Effector memory CD4-positive, alpha-beta T cell (primary cell): ENCODE measurements at places on chromosomes 16 and 17.
A peak's percentile ranks its signal among the peaks of the same experiment; 100 is the strongest.

DNA sequence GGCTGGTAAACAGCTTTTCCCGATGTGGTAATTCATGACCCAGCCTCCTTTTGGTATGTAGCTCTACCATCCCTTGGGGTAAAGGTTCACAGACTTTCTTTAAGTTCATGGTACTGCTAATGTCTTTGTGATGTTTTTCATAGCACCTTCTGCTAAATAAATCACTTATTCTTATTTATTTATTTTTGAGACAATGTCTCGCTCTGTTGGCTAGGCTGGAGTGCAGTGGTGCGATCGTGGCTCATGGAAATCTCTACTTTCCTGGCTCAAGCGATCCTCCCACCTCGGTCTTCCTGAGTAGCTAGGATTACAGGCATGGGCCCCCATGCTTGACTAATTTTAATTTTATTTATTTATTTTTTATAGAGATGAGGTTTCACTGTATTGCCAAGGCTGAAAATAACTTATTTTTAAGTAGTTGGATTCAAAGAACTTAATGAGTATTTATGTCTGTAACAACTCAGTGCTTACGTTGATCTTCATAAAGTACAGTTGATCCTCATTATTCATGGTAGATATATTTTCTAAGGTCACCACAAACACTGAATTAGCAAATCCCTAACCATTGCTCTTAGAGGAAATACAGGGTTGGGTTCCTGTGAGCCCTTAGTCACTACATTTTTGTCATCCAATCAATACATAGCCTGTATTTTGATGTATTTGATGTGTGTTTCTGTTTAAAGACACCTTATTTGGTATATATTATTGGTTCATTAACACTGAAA is 97.1 kb downstream of the SHISA9 start:
- no peaks in the 10 kb centered on the region for H3K4me1 ChIP-seq
- DNase-seq: no peak
- no peak overlapping the region for H3K27ac ChIP-seq
- no peaks in the 10 kb centered on the region for H3K27me3 ChIP-seq
- no peak overlapping the region for H3K4me3 ChIP-seq
- no peaks in the 10 kb centered on the region for H3K36me3 ChIP-seq

DNA sequence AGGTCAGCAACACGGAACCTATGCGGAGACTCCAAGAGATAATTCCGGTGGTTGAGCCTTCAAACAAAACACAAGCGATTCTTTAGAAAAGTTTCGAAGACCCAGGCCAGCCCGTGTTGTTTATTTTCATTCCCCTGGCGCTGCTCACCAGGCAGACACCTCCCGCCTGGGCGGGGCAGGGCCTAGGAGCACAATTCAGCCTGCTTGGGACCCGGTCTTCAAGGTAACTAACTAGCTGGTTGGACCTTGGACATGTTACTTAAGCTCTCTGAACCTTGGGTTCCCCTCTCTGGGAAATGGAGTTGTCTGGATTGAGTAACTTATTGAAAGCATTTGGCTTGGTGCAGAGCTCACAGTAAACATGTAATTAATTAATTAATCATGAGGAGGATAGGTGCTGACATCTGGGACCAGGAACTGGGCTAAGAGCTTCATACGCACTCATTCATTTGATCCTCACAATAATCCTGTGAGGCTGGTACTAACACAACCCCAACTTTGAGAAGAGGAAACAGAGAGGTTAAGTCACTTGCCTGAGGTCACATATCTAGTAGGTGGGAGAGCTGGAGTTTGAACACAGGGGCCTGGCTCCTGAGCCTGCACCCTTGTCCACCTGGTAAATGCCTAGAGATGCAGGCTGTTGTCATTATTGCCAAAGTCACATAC is 125.3 kb upstream of the SMURF2 start:
- H3K27ac ChIP-seq: no peak overlapping the region
- no peaks in the 10 kb centered on the region for H3K4me1 ChIP-seq
- no peak overlapping the region for H3K4me3 ChIP-seq
- no peak for DNase-seq

GRCh38 chr16:73616166-73616753 is 568.3 kb upstream of the ZFHX3 start:
- H3K4me3 ChIP-seq: no peak overlapping the region
- H3K27me3 ChIP-seq: no peaks in the 10 kb centered on the region
- DNase-seq: no peak
- H3K27ac ChIP-seq: no peak overlapping the region
- H3K4me1 ChIP-seq: no peaks in the 10 kb centered on the region
- H3K36me3 ChIP-seq: no peaks in the 10 kb centered on the region

DNA sequence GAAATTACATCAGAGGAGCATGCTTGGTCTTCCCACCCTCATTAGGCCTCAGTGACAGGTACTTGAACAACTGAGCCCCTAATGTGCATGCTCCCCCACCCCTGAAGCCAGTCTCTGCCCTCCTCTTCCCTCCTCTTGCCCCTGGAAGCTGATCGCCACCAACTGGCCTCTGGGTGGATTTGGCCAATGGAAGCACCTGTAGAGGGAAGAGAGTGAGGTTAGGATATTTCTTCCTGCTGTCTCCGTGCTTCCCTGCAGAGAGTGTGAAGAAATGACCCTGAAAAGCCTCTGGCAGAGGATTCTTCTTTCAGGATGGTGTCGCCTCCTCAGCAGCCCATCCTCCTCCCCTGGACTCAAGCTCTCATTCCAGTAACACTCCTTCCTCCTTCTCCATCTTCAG is 5.9 kb upstream of the CBLN1 start:
- no peak for DNase-seq
- H3K4me1 ChIP-seq: no peaks in the 10 kb centered on the region
- H3K27ac ChIP-seq: no peak overlapping the region
- H3K27me3 ChIP-seq: peaks cover 8% of the 10 kb centered on the region

DNA sequence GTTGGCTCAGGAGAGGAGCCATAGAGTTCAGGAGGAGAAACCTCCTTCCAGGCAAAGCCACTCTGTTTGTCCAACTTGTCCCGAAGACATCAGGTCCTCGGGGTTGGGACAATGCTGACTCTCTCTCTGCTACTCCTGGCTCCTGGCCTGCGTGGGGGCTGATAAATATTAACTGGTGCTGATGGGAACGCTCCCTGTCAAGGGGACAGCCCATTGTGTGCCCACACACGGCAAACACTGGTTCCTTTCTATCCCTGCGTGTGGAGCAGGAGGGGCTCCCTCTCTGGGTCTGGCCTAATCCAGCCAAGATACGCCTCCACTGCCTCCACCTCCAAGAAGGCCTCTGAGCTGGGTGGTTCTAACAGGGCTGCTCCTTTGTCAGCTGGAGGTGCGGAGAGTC is 4.4 kb downstream of the KIF19 start:
- no peak overlapping the region for H3K27ac ChIP-seq
- H3K27me3 ChIP-seq: no peaks in the 10 kb centered on the region
- no peak for DNase-seq
- no peaks in the 10 kb centered on the region for H3K36me3 ChIP-seq
- H3K4me1 ChIP-seq: peaks cover 28% of the 10 kb centered on the region

- H3K36me3 ChIP-seq: no peaks in the 10 kb centered on the region
- H3K27me3 ChIP-seq: no peaks in the 10 kb centered on the region
- H3K4me3 ChIP-seq: no peak overlapping the region
- H3K4me1 ChIP-seq: peaks cover 20% of the 10 kb centered on the region
- peak overlapping the region; percentile 19 for H3K27ac ChIP-seq
These were observed 163.8 kb upstream of the CACNG5 start for GRCh38 chr17:66671156-66671555.

DNA sequence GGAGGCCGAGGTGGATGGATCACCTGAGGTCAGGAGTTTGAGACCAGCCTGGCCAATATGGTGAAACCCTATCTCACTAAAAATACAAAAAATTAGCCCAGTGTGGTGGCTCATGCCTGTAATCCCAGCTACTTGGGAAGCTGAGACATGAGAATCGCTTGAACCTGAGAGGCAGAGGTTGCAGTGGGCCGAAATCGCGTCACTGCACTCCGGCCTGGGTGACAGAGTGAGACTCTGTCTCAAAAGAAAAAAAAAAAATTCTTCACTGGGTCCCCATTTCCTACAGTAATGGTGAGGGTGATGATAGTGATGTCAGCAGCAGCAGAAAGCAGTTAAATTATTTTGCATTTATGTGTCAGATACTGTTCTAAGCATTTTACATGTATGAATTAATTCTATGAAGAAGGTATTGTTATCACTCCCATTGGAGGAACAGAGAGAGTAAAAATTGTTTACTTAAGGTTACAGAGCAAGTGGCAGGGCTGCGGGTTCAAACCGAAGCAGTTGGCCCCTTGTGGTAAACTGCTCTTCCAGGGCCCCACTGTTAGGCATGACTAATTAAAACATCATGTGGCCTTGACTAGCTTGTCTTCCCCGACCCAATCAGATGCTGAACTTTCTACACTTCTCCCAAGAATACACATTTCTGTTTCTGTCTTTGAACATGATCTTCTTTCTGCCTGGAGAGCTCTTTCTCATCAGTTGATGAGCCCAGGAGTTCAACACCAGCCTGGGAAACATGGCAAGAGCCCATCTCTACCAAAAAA is 45.8 kb downstream of the STAT3 start:
- peaks cover 31% of the 10 kb centered on the region for H3K36me3 ChIP-seq
- H3K4me1 ChIP-seq: peaks cover 15% of the 10 kb centered on the region
- H3K27ac ChIP-seq: peak overlapping the region; percentile 45

GRCh38 chr17:29196769-29197515 is 16.7 kb upstream of the MYO18A start:
- H3K4me3 ChIP-seq: no peak overlapping the region
- H3K4me1 ChIP-seq: no peaks in the 10 kb centered on the region
- H3K27ac ChIP-seq: no peak overlapping the region
- DNase-seq: no peak
- no peaks in the 10 kb centered on the region for H3K36me3 ChIP-seq
- H3K27me3 ChIP-seq: no peaks in the 10 kb centered on the region

GRCh38 chr17:77315551-77316190 is 174.9 kb downstream of the SEC14L1 start:
- H3K36me3 ChIP-seq: no peaks in the 10 kb centered on the region
- no peaks in the 10 kb centered on the region for H3K27me3 ChIP-seq
- no peak overlapping the region for H3K4me3 ChIP-seq
- H3K27ac ChIP-seq: no peak overlapping the region
- DNase-seq: no peak

DNA sequence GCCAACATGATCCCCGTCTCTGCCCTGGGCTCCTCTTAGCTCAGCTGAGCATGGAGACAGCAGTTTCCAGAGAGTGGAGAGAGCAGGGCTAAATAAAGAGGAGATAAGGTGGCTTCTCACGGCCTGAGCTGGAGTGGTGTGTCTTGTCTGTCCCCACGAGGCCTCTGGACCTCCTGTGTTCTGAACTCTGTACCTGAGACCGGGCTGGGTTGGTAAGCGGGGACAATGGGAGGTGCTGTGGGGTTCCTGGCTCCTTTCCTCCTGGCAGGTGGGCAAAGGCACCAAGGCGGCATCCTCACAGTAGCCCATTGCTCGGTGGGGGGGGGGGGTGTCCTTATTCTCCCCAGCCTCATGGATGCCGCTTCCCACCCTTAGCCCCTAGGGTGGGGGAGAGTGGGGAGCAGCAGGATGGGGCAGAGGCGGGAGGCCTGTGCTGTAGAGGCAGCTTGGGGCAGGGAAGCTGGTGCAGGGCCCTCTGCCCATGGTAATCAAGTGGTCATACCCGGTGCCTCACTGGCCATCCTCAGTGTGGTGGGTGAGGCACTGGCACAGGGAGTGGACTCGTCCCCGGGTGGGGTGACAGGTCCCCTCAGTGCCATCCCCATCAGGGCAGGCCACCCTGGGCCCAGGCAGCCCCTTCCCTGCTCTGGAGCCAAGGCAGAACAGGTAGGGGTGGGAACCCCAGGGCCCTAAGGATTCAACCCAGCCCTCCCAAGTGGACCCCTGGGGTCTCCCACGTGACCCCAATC is 2.8 kb downstream of the AANAT start:
- H3K4me1 ChIP-seq: no peaks in the 10 kb centered on the region
- H3K36me3 ChIP-seq: peaks cover 34% of the 10 kb centered on the region
- H3K4me3 ChIP-seq: no peak overlapping the region
- no peaks in the 10 kb centered on the region for H3K27me3 ChIP-seq
- DNase-seq: no peak
- H3K27ac ChIP-seq: no peak overlapping the region

DNA sequence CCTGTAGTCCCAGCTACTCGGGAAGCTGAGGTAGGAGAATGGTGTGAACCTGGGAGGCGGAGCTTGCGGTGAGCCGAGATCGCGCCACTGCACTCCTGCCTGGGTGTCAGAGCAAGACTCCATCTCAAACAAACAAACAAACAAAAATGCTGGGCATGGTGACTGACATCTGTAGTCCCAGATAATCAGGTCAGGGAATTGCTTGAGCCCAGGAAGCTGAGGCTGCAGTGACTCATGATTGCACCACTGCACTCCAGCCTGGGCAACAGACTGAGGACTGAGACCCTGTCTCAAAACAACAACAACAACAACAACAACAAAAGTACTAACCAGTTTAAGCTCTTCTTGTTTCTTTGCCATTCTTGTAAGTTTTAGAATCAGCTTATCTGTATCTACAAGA is 383.0 kb upstream of the PMFBP1 start:
- no peak for DNase-seq
- no peak overlapping the region for H3K27ac ChIP-seq
- H3K27me3 ChIP-seq: no peaks in the 10 kb centered on the region

- H3K36me3 ChIP-seq: no peaks in the 10 kb centered on the region
- no peak overlapping the region for H3K4me3 ChIP-seq
- no peak overlapping the region for H3K27ac ChIP-seq
- no peaks in the 10 kb centered on the region for H3K27me3 ChIP-seq
These were observed 34.7 kb downstream of the GJC1 start for GRCh38 chr17:44795421-44795820.

GRCh38 chr16:87531418-87531817 is 38.6 kb upstream of the ZCCHC14 start:
- no peaks in the 10 kb centered on the region for H3K27me3 ChIP-seq
- no peaks in the 10 kb centered on the region for H3K36me3 ChIP-seq
- no peak overlapping the region for H3K27ac ChIP-seq
- no peak for DNase-seq
- H3K4me3 ChIP-seq: no peak overlapping the region

- H3K4me1 ChIP-seq: no peaks in the 10 kb centered on the region
- DNase-seq: no peak
These were observed 111.5 kb downstream of the ZFHX3 start for GRCh38 chr16:72936408-72936807.

DNA sequence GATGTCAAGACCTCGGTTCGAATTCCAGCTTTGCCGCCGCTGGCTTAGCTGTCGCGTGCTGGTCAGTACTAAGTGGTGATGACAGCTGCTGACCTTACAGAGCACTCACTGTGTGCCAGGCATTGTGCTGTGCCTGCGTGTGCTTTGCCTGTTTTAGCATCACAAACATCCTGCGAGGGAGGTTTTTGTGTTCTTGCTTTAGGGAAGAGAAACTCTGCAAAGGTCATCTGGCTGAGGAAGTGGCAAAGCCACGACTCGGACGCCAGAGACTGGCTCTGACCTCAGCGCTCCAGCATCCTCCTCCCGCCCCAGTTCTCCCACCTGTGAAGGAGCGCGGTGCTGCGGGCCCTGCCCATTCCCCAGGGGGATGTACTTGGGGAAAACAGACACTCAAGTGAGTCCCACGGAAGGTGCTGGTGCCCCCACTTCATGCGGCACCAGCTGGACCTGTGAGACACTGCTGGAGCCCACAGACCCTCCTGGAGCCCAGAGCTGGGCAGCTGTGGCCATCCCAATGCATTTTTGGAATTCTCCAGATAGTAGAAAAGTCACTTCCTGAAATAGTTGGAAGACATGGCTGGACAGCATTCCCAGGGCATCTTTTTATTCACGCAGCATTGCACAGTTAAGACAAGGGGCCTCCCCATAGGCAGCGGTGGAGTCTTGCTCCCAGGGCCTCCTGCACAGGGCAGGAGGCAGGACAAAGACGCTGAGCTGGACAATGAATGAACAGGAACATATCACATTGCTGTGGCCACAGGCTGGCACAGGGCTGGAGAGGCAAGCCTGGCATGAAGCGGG is 20.0 kb upstream of the HERPUD1 start:
- H3K27ac ChIP-seq: no peak overlapping the region
- H3K36me3 ChIP-seq: no peaks in the 10 kb centered on the region
- H3K4me3 ChIP-seq: no peak overlapping the region
- no peaks in the 10 kb centered on the region for H3K27me3 ChIP-seq
- DNase-seq: no peak
